Cortex of kidney (tissue), 1 donor: ENCODE measurements at places on chromosomes 4 and X.

DNA sequence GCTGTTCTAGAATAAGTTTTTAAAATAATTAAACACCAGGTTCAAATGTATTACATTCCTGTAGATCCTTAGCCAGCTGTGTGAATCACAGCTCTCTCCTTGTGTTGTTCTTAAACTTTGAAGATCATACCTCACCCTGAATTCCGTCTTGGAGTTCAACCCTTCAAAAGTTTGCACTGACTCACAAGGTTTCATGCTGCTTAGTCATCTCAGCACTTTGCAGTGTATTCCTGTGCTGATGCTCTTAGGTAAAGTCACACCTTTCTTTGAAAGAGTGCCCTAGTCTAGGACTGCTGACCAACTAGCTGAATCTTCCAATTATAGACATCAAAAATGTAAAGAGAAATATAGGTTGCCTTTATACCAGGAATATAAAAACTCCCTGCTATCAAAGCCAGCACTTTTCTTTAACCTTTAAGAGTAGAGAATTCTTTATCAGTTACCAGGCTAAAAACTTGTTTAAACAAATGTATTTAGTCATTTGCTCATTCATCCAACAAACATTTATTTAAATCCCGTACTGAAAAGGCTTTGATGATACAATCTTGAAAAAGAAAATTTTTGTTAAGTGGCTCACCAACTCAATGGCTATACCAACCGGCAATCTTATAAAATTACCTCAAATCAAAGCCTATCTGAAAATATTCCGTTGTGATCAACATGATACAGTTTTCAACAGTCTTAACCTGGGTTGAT is 169.7 kb downstream of the RAP1GDS1 start:
- no peak for DNase-seq

DNA sequence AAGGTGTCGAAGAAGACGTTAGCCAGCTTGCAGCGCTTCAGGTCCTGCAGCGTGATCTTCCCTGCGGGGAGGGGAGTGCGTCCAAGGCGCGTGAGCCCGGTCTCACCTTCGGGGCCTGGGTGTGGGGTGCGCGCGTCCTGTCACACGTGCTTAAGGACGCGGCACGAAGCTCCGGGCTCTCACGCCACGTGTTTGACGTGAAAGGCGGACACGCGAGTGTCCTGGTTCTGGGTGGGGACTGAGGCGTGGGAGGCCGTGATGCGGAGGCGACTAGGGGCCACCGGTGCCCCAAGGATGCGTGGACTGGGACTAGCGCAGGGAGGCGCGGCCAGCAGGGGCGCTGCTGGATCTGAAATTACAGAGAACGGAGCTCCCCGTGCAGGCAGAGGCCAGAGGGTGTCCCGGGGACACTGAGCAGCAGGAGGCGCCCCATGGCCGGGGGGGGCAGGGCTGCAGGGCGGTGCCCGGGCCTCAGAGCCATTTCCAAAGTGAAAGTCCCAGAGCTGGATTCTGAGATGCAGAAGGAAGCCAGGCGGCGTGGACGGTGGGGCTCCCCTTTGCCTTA is 20.3 kb upstream of the GTPBP6 start:
- no peak for DNase-seq

DNA sequence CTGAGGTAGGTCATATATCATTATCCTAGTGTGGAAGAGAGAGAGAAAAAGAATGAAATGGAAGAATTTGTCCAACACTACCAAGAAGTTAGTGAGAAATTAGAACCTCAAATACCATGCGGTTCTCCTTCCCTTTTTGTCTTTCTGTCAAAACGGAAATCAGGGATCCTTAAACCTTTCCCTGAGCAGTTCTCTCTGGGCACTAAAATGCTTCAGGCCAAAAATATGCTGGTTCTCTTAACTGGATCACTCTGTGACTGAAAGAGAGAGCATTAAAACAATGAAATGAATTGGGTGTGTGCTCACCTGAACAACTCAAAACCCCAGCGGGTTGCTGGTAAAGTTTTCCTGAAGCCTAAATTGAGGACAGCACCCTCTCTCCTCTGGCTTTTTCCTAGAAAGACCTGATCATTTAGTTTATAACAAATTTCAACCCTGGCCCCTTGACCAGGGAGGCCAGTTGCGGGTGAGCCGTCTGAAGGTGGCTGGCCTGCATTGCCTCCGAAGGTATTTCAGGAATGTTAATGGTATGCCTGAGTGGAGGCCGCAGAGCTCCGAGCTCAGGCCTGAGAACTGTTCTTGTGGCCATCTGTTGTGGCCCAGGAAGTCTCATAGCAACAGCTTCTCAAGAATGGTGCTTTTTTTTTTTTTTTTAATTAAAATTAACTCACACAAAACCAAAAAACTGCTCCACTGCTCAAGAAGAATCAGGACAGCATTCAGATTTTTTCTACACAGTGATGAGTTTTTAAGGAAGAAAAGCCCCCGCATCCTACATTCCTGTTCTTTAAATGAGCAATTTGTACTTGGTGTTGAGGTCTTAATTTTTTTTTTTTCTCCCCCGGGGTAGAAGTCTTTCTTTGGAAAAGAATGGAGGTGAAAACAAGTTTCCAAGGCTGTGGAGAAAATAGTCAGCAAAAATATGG is 155.1 kb downstream of the SHROOM3 start:
- DNase-seq: no peak

DNA sequence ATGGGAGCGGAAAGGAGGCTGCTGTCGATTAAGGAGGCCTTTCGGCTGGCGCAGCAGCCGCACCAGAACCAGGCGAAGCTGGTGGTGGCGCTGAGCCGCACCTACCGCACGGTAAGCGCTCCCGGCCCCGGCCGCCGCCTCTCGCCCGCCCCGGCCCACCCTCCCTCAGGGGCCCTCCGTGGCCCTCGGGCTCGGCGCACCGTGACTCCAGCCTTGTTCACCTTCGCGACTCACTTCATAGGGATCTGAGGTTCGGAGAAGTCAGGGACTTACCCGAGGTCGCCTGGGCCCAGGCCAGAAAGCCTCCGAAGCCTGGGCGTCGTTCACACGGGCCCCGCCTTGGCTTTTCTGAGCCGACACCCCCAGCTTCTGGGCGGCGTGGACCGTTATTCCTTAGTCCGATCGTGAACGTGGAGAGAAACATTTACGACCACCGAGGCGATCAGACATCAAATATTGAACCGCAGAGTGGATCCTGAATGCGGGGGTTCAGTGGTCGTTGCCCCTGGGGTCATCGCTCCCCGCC is 362 bp downstream of the NCAPG start:
- no peak for DNase-seq

- no peak for DNase-seq
Measured at GRCh38 chrX:99078301-99078700, 1331.8 kb downstream of the PCDH19 start.

DNA sequence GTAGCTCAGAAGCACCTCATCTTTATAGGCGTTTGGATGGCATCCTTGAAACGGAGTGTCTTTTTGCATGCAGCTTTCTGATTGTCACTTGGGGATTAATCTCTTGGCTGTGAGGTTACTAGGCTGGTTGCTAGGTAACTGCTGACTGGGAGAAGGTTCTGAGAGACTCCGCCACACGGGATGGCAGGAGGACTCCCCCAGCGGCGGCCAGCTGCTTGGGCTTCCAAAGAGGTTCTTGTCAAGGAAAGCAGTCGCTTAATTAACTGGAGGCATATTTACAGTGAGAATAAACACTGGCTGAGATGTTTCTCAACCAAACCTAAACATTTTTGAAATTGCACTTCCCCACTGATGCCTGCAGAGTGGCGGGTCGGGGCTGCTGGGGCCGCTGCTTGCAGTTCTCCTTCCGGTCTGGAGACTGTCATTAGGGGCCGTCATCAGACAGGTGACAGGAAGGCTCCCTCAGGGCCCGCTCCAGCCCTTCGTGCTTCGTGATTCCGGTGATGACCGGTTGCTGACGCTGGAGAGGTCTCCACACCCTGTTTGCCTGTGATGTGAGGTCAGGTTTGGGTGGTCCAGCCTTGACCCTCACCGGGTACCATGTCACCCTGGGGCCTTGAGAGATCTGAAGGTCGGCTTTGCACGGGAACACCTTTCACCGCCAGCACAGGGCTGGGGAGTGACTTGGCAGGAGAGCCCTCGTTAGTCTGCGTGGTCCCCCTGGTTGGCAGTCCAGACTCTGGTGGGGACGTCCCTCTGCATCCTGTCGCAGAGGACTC is 9.1 kb downstream of the NSG1 start:
- no peak for DNase-seq

- DNase-seq: no peak
Measured at GRCh38 chr4:189124149-189124758, 816.4 kb upstream of the FRG1 start.

DNA sequence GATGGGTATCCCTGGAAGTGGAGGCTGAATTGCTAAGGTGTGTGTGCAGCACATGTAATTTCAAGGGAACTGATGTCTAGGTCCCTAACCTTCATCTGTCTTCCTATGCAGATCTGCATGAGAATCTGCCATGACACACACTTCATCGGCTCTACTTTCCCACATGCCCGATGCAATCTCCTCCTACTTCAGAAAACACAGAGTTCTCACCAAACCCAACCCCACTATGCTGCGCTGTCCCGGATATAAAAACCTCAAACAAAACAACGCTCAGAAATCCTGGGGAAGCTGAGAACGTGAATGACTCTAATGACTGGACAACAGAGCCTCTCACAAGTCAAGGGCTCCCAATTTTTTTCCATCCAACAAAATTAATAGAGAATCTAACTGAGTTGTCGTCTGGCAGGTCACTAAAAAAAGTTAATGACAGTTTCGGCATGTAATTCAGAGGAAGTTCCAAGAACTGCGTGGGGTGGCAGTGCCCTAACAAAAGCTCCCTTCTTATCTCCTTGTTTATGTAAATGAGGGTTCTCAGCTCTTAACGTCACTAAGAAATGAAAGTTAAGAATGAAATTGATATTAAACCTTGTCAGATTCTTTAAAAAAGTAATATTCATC is 39.0 kb downstream of the STX18 start:
- no peak for DNase-seq

DNA sequence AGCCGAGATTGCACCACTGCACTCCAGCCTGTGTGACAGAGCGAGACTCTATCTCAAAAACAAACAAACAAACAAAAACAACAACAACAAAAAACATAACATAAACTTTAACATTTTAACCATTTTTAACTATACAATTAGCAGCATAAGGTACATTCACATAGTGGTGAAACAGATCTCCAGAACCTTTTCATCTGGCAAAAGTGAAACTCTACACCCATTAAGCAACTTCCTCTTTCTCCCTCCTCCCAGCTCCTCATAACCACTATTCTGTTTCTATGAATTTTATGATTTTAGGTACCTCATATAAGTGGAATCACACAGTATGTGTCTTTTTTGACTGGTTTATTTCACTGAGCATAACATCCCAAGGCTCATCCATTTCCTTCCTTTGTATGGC is 103.6 kb downstream of the FAM13A start:
- DNase-seq: no peak

DNA sequence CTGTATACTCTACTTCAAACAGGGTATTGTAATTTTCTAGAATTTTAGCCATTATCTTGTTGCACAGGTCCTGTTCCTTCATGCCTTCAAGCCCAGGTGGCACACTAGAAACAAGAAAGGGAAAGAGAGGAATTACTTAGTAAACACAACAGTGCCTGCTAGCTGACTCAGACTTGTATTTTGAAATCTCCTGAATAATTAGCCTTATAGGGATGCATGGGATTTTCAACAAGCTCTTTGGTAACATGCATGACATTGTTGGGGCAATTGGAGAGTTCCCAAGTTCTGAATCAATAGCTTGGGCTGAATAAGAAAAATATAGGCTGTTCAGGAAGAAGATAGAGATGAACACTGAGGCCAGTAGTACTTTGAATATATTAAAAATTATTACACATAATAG is 118.8 kb downstream of the FAM13A start:
- DNase-seq: no peak

DNA sequence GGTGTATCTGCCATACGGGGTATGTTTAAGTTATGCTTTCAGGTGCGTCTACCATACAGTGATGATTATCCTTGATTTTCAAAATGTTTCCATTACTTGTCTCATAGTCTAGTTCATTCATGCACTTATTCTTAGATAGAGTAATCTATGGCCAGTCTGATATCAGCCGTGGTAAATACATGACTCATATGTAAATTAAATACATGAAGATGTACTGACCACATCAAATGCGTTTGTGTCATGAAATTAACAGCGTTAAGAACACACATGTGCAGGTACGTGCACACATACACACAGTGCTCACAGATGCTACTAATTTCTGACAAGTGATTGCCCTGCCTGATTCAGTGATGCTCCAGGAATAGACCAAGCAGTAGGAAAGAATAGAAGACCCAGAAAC is 75.2 kb upstream of the EXOC1L start:
- no peak for DNase-seq

DNA sequence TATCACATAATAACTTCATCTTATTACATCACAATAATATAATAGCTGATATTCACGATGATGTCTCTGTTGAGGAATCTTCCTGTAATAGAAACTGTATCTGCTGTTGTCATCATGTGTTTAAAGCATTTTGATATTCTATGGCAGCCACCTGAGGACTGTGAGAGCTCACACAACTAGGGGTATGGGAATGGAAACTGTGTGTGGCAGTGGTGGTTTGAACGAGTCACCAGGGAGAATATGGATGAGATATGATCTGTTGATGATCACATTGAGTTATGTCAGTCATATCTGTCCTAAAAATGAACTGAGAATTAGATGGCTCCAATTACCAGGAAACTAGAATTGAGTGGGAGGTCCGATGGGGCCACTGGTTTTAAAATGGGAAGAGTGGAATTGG is 169.6 kb downstream of the MID1IP1 start:
- no peak for DNase-seq

GRCh38 chrX:135432881-135433521 is 11.3 kb downstream of the SMIM10L2A start:
- no peak for DNase-seq

DNA sequence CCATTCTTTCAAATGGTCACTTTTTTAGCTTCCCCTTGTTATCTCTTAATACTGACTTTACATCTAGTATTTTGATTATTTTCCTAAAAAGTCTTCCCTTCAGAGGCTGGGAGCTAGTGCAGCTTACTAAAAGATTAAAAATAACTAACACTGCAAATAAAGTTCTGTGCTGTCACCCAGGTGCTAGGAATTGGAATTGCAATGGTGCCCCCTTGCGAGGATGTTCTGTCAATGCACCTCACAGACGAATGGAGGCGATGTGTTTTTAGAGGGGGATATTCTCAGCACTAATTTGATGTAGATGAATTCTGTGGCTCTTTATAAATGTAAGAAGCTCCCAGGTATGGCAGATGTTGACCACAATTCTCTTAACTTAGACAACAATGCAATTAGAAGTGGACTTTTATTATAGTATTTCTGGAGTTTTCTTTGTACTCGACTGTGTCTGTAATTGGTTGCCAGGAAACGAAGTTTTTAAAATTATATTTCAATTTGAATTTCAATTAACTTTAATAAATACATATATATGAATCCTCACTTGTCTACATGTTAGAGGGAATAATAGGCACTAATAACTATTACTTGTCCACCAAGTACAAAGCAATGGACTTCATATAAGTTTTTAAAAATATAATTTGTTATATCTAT is 22.0 kb upstream of the SMIM31 start:
- DNase-seq: no peak

DNA sequence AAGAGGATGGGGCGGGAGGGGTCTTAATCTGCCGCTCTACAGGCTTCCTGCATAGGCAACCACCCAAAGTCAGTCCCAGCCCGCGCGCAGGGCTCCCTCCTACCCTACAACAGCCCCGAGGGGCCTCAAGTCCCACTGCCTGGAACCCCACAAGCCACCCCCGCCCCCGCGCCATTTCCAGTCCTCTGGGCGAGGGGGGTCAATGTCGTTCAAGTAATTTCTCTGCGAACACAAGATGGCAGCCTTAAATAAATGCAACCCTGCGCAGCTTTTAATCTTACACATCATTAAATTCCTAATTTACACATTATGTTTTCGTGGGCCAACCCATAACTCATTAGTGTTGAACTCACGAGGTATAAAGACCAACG is 92.9 kb downstream of the BCOR start:
- DNase-seq: no peak

- DNase-seq: no peak
Measured at GRCh38 chr4:117575850-117576249, 458.4 kb upstream of the NDST3 start.
